Sigmoid colon (tissue), 7 donors: ENCODE measurements at places on chromosomes 1 and 21. TPM values are rescaled to one million over a fixed set of nuclear protein-coding genes. Genes with fewer than 3 reads are reported as not detected.

- no peak for DNase-seq
Observed at GRCh38 chr21:34552360-34553098, 40.5 kb upstream of the KCNE1 start.

GRCh38 chr1:236904892-236905741, 99.1 kb downstream of the MT1HL1 start:
- DNase-seq = no peak

- DNase-seq = no peak
Observed at GRCh38 chr21:14591882-14592281, 45.8 kb upstream of the SAMSN1 start.

DNA sequence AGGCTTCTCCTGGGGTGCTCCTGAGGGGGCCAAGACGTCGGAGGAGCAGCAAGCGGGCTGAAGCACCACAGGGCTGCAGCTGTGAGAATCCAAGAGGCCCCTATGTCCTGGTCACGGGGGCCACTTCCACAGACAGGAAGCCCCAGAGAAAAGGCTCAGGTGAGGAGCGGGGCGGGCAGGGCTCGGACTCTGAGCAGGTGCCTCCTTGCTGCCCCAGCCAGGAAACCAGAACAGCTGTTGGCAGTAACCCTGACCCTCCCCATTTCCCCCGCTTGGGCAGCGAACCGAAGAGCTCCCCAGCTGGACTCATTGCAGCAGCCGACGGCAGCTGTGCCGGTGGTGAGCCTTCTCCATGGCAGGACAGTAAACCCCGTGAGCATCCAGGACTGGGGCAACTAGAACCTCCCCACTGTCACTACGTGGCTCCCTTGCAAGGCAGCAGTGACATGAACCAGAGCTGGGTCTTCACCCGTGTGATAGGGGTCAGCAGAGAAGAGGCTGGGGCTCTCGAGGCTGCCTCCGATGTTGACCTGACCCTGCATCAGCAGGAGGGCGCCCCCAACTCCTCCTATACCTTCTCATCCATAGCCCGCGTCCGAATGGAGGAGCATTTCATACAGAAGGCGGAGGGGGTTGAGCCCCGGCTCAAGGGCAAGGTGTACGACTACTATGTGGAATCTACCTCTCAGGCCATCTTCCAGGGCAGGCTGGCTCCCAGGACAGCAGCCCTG, 625 bp downstream of the KLHDC7A start:
- DNase-seq = no peak

- DNase-seq = no peak
Observed at GRCh38 chr21:42265231-42265812, 46.4 kb downstream of the ABCG1 start.

- no peak for DNase-seq
Observed at GRCh38 chr1:44903011-44903680, 60.1 kb upstream of the PTCH2 start.

- DNase-seq = no peak
Observed at GRCh38 chr1:165858364-165858823, 31.0 kb downstream of the UCK2 start.

Gene IFNGR2
- 36.0 TPM for total RNA-seq

Gene PKLR
- not detected for total RNA-seq
